ENCODE measurements at places on chromosomes 6 and 20. TPM values are rescaled to one million over a fixed set of nuclear protein-coding genes. Genes with fewer than 3 reads are reported as not detected.
A peak's percentile ranks its signal among the peaks of the same experiment; 100 is the strongest.

- no peak for DNase-seq
- no peaks in the 10 kb centered on the region for H3K4me1 ChIP-seq
- no peak overlapping the region for H3K4me3 ChIP-seq
- no peak overlapping the region for H3K27ac ChIP-seq
Measured at GRCh38 chr6:47579040-47579439, 101.5 kb downstream of the CD2AP start.

DNA sequence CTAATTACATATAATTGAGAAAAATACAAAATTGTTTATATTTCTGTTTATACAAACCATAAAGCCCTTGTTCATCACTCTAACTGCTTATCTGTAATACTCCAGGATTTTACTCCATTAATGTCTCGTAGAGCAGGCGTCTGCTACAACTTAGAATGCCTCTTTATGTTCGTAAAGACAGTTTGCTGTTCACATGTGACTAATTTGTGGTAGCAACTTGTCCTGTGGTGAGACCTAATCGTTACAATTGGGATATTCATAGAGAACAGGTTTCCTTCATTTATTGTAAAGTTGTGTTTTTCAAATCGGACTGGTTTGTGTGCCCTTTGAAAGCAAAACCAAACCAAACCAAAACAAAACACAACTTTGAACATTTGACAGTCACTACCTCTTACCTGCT is 149.7 kb downstream of the ASCC3 start:
- no peak overlapping the region for H3K27ac ChIP-seq
- no peak overlapping the region for H3K4me3 ChIP-seq
- no peaks in the 10 kb centered on the region for H3K27me3 ChIP-seq
- H3K36me3 ChIP-seq, result no peaks in the 10 kb centered on the region

Gene SPDEF
- not detected for polyA plus RNA-seq

GRCh38 chr20:1302685-1303541 is 26.0 kb downstream of the SDCBP2 start:
- H3K27me3 ChIP-seq, result no peaks in the 10 kb centered on the region
- no peaks in the 10 kb centered on the region for H3K4me1 ChIP-seq
- DNase-seq, result no peak
- no peak overlapping the region for H3K4me3 ChIP-seq

- H3K27me3 ChIP-seq, result no peaks in the 10 kb centered on the region
- H3K36me3 ChIP-seq, result no peaks in the 10 kb centered on the region
- H3K27ac ChIP-seq, result no peak overlapping the region
- no peaks in the 10 kb centered on the region for H3K4me1 ChIP-seq
- DNase-seq, result no peak
- H3K4me3 ChIP-seq, result no peak overlapping the region
Measured at GRCh38 chr6:117028256-117028655, 151.2 kb downstream of the RFX6 start.

- no peak overlapping the region for H3K4me3 ChIP-seq
- no peaks in the 10 kb centered on the region for H3K36me3 ChIP-seq
- no peak for DNase-seq
- H3K4me1 ChIP-seq, result no peaks in the 10 kb centered on the region
- no peaks in the 10 kb centered on the region for H3K27me3 ChIP-seq
- no peak overlapping the region for H3K27ac ChIP-seq
Measured at GRCh38 chr6:44712353-44713111, 325.0 kb downstream of the CDC5L start.

- no peak overlapping the region for H3K4me3 ChIP-seq
- no peak overlapping the region for H3K27ac ChIP-seq
- H3K27me3 ChIP-seq, result no peaks in the 10 kb centered on the region
- H3K36me3 ChIP-seq, result no peaks in the 10 kb centered on the region
- no peak for DNase-seq
Measured at GRCh38 chr6:88135578-88136114, 30.5 kb downstream of the CNR1 start.

Gene TNF
- polyA plus RNA-seq, result 0.69 TPM

GRCh38 chr6:64040113-64040512 is 404.5 kb downstream of the PHF3 start:
- H3K4me1 ChIP-seq, result no peaks in the 10 kb centered on the region
- no peak overlapping the region for H3K4me3 ChIP-seq
- no peak overlapping the region for H3K27ac ChIP-seq
- no peak for DNase-seq
- H3K36me3 ChIP-seq, result no peaks in the 10 kb centered on the region
- no peaks in the 10 kb centered on the region for H3K27me3 ChIP-seq

Gene FGD2
- polyA plus RNA-seq, result 0.97 TPM

Gene SLC22A2
- 73.7 TPM for polyA plus RNA-seq

Gene GSTA2
- 133 TPM for polyA plus RNA-seq

DNA sequence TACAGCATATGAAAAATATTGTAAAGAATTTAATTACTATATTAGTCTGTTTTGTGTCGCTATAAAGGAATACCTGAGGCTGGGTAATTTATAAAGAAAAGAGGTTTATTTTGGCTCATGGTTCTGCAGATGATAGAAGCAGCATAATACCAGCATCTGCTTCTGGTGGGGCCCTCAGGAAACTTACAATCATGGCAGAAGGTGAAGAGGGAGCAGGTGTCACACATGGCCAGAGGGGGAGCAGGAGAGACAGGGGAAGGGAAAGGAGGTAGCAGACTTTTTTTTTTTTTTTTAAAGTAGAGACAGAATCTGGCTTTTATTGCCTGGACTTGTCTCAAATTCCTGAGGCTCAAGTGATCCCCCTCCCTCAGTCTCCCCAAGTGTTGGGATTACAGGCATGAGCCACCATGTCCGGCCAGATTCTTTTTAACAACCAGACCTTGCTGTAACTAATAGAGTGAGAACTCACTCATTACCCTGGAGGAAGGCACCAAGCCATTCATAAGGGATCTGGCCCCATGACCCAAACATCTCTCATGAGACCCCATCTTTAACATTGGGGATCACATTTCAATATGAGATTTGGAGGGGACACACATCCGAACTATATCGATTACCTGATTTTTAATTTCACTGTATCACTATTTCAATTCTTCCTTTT is 64.6 kb downstream of the MAN1A1 start:
- H3K27ac ChIP-seq, result no peak overlapping the region
- DNase-seq, result no peak
- H3K36me3 ChIP-seq, result no peaks in the 10 kb centered on the region

DNA sequence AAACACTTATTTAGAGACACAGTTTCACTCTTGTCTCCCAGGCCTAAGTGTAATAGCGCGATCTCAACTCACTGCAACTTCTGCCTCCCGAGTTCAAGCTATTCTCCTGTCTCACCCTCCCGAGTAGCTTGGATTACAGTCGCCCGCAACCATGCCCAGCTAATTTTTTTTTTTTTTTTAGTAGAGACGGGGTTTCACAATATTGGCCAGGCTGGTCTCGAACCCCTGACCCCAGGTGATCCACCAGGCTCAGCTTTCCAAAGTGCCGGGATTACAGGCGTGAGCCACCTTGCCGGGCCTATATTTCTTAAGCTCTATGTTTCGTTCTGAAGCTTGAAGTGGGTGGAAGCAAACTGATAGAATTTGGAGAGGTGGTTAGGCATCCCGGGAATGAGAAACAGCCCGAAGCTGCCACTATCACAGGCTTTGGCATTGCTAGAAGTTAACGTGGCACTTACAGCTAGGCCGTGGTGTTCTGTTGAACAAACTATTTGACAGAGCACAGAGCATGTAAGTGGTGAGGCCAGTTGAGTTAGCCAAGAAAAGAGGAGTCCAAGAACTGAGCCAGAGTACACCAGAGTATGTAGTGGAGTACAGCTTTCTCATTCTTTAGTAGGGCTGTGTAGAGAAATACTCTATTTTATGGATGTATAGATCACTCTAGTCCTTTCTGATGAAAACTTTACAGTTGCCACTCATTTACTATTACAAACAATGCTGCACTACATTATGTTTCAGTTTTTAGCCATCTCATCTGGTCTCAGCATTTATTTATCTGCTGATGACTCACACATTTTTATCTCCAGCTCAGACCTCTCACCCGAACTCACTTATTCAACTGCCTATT is 62.0 kb upstream of the HFE start:
- peak overlapping the region; percentile 73 for H3K4me3 ChIP-seq
- H3K27me3 ChIP-seq, result no peaks in the 10 kb centered on the region
- peak; percentile 69 for DNase-seq
- peak overlapping the region; percentile 92 for H3K27ac ChIP-seq

GRCh38 chr6:14709066-14709670 is 536.7 kb upstream of the JARID2 start:
- H3K27ac ChIP-seq, result no peak overlapping the region
- no peak for DNase-seq
- H3K4me3 ChIP-seq, result no peak overlapping the region

DNA sequence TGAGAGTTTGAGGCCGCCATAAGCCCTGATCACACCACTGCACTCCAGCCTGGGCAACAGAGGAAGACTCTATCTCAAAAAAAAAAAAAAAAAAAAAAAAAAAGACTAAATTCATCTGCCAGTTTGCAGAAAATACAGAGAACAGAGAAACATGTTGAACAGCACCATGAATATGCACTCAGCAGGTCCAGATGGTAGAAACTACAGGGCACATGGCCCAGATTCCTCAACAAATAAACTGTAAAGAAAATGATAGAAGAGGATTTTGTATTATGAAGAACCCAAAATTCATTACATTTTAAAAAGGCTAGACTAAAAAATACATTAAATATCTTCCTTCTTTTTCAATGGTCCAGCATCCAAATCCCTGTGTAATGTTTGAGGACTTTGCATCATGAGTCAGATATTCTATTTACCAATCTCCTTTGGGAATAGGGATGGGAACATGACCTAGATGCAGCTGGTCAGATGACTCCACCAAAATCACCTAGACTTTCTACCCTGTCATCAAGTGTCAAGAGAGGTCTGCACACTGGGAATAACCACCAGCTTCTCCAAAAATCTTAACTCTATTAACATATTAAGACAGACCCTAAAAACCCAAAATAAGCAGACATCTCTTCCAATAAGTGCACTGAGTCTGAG is 189.1 kb upstream of the TCF21 start:
- H3K36me3 ChIP-seq, result no peaks in the 10 kb centered on the region
- no peak for DNase-seq
- H3K4me1 ChIP-seq, result no peaks in the 10 kb centered on the region
- H3K27ac ChIP-seq, result no peak overlapping the region
- no peak overlapping the region for H3K4me3 ChIP-seq

GRCh38 chr6:159234102-159234553 is 64.9 kb downstream of the FNDC1 start:
- no peak for DNase-seq
- H3K27me3 ChIP-seq, result peaks cover 13% of the 10 kb centered on the region
- H3K27ac ChIP-seq, result no peak overlapping the region
- no peak overlapping the region for H3K4me3 ChIP-seq

DNA sequence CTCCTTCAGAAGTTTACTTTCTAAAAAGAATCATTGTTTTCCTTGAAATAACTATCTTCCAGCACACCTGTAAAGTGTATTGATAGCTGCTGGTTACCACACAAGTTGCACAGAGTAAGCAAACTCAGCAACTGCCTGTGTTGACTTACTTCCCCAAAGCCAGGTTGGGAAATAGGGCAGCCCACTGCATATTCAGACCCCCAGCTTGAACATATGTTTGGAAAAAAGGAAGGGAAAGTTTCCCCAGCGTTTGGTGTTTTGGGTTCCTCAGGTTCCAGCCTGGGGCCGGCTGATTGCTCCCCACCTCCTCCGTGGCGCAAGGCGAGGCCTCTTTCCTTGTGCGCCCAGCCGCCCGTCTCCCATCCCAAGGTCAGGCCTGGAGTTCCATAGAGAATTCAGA is 70.1 kb upstream of the QKI start:
- no peak for DNase-seq
- no peaks in the 10 kb centered on the region for H3K27me3 ChIP-seq
- no peak overlapping the region for H3K4me3 ChIP-seq
- H3K36me3 ChIP-seq, result no peaks in the 10 kb centered on the region

Gene KIF6
- polyA plus RNA-seq, result 1.7 TPM

- no peaks in the 10 kb centered on the region for H3K27me3 ChIP-seq
- H3K4me3 ChIP-seq, result no peak overlapping the region
- DNase-seq, result no peak
- H3K36me3 ChIP-seq, result no peaks in the 10 kb centered on the region
Measured at GRCh38 chr6:5423251-5423650, 161.9 kb downstream of the FARS2 start.

GRCh38 chr6:163408352-163408991 is 6.0 kb upstream of the QKI start:
- no peaks in the 10 kb centered on the region for H3K36me3 ChIP-seq
- peak; percentile 66 for DNase-seq
- H3K27ac ChIP-seq, result no peak overlapping the region
- no peak overlapping the region for H3K4me3 ChIP-seq
- H3K27me3 ChIP-seq, result no peaks in the 10 kb centered on the region
- H3K4me1 ChIP-seq, result peaks cover 18% of the 10 kb centered on the region

Gene EPB41L1
- 53.2 TPM for polyA plus RNA-seq

GRCh38 chr6:159766906-159767305 is 5.1 kb downstream of the ACAT2 start:
- H3K4me3 ChIP-seq, result no peak overlapping the region
- H3K27ac ChIP-seq, result no peak overlapping the region
- no peaks in the 10 kb centered on the region for H3K4me1 ChIP-seq
- DNase-seq, result no peak

Gene PEDS1
- polyA plus RNA-seq, result 18.3 TPM

GRCh38 chr20:7765221-7765620 is 175.0 kb downstream of the HAO1 start:
- no peaks in the 10 kb centered on the region for H3K36me3 ChIP-seq
- no peaks in the 10 kb centered on the region for H3K27me3 ChIP-seq
- DNase-seq, result no peak
- H3K4me3 ChIP-seq, result no peak overlapping the region

Gene RBM24
- 0.47 TPM for polyA plus RNA-seq

Gene LTV1
- polyA plus RNA-seq, result 15.0 TPM

- H3K27me3 ChIP-seq, result no peaks in the 10 kb centered on the region
- no peak for DNase-seq
- H3K4me3 ChIP-seq, result no peak overlapping the region
- no peak overlapping the region for H3K27ac ChIP-seq
- no peaks in the 10 kb centered on the region for H3K4me1 ChIP-seq
- no peaks in the 10 kb centered on the region for H3K36me3 ChIP-seq
Measured at GRCh38 chr6:123806561-123806960, 2.9 kb downstream of the NKAIN2 start.

DNA sequence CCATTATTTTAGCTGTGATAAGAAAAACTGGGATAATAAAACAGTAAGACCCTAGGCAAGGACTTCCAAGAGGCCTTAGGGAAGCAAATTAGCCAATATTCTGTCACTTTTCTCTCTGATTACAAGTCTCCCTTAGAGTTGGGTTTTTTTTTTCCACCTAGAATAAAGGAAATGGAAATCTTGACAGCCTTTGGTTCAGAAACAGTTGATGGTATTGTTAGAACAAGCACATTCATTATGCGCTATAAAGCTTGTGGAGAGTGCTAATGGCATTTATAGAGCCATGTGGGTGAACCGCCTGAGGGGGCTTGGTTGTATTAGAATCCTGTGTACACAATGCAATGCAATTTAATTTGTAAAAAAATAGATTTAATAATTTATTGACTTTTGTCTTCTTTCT is 88.9 kb upstream of the OGFRL1 start:
- H3K27ac ChIP-seq, result no peak overlapping the region
- H3K36me3 ChIP-seq, result no peaks in the 10 kb centered on the region
- no peak for DNase-seq
- H3K4me3 ChIP-seq, result no peak overlapping the region
- H3K4me1 ChIP-seq, result no peaks in the 10 kb centered on the region

GRCh38 chr20:49001741-49002140 is 44.4 kb upstream of the CSE1L start:
- peaks cover 22% of the 10 kb centered on the region for H3K36me3 ChIP-seq
- no peak for DNase-seq
- H3K27me3 ChIP-seq, result no peaks in the 10 kb centered on the region
- H3K27ac ChIP-seq, result no peak overlapping the region
- H3K4me3 ChIP-seq, result no peak overlapping the region

GRCh38 chr6:1028723-1029122 is 283.2 kb upstream of the FOXQ1 start:
- H3K36me3 ChIP-seq, result no peaks in the 10 kb centered on the region
- H3K4me3 ChIP-seq, result no peak overlapping the region
- H3K27ac ChIP-seq, result no peak overlapping the region
- DNase-seq, result peak; percentile 36

Data from kidney (tissue), 22 donors.